ENCODE measurements at places on chromosomes 1 and 21. TPM values are rescaled to one million over a fixed set of nuclear protein-coding genes. Genes with fewer than 3 reads are reported as not detected.

The RNU1-4 gene
- total RNA-seq, result under 0.01 TPM

The OR2T2 gene
- total RNA-seq, result not detected

The WNT2B gene
- total RNA-seq, result 3.4 TPM

The KCNN3 gene
- total RNA-seq, result 0.28 TPM

The COL6A2 gene
- total RNA-seq, result 673 TPM

The ZNF593OS gene
- total RNA-seq, result not detected

The S100A3 gene
- total RNA-seq, result 2.8 TPM

The A3GALT2 gene
- not detected for total RNA-seq

The RGS5 gene
- total RNA-seq, result 388 TPM

The C2CD2 gene
- 62.9 TPM for total RNA-seq

The SYT11 gene
- total RNA-seq, result 59.5 TPM

The FLG2 gene
- not detected for total RNA-seq

The OR2L5 gene
- total RNA-seq, result not detected

The TNFSF4 gene
- 2.3 TPM for total RNA-seq

The B3GALT2 gene
- 2.1 TPM for total RNA-seq

The F5 gene
- under 0.01 TPM for total RNA-seq

The HAX1 gene
- 149 TPM for total RNA-seq

All from regular cardiac myocyte (primary cell).